ENCODE measurements at places on chromosomes 2 and 18.

DNA sequence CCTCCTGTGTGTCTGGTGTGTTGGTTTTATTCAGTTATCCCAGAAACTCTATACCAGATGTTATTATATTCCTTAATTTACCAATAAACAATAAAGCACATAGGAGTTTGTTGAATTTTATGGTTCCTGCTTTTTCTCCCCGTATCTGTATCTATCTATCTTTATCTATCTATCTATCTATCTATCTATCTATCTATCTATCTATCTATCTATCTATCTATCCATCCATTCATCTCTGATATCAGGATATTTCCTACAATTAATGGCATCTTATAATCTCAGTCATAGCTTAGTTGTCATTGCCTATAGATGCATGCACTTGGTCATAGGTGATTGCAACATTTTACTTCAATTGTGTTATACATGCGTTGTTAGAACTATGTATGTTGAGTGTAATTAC lies 500.2 kb upstream of the ZEB2 start:
- DNase-seq, result no peak

- DNase-seq, result no peak
Measured at GRCh38 chr2:96882230-96882629, 12.3 kb upstream of the SEMA4C start.

GRCh38 chr2:219744600-219744999 lies 117.2 kb downstream of the SLC4A3 start:
- no peak for DNase-seq

GRCh38 chr2:128874608-128875007 lies 555.9 kb upstream of the HS6ST1 start:
- DNase-seq, result no peak

DNA sequence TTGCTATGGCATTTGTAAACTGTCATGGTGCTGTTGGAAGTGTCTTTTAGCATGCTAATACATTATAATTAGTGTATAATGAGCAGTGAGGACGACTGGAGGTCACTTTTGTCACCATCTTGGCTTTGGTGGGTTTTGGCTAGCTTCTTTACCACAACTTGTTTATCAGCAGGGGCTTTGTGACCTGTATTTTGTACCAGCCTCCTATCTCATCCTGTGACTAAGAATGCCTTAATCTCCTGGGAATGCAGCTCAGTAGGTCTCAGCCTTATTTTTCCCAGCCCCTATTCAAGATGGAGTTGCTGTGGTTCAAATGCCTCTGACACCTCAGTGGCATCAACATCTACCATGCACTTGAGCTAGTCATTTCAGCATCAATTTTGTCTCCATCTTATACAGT lies 29.7 kb downstream of the LYPD6 start:
- no peak for DNase-seq

GRCh38 chr2:3847397-3848052 lies 144.2 kb downstream of the DCDC2C start:
- no peak for DNase-seq

DNA sequence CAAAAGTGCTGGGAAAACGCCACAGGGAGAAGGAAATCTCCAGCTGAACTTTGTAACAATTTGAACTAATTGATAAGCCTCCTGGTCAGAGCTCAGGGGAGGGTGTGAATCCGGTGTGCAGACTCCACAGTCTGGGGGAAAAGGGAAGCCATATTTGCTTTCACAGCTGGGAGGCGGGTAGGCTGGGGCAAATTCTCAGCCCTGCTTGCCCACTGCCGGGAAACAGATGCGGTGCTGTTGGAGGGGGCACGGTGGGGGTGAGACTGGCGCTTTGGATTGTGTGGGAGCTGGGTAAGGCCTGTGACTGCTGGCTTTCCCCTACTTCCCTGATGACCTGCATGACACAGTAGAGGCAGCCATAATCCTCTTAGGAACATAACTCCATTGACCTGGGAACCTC lies 134.8 kb downstream of the ADCYAP1 start:
- no peak for DNase-seq

DNA sequence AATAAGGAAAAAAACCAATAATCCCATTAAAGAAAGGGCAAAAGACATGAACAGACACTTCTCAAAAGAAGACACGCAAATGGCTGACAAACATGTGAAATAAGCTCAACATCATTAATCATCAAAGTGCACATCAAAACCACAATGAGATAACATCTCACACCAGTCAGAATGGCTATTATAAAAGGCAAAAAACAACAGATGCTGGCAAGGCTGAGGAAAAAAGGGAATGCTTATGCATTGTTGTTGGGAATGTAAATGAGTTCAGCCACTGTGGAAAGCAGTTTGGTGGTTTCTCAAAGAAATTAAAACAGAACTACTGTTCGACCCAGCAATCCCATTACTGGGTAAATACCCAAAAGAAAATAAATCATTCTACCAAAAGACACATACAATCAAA lies 285.6 kb downstream of the NR4A2 start:
- DNase-seq, result no peak
